H54 (cell line): ENCODE measurements at places on chromosomes 11 and 22.

DNA sequence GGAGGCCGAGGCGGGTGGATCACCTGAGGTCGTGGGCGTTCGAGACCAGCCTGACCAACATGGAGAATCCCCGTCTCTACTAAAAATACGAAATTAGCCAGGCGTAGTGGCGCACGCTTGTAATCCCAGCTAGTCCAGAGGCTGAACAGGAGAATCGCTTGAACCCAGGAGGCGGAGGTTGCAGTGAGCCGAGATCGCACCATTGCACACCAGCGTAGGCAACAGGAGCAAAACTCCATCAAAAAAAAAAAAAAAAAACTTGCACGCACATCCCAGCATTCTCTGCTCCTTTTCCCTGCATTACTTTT is 934 bp upstream of the ATL3 start:
- no peak for DNase-seq

GRCh38 chr22:41368543-41369423 is 13.0 kb upstream of the TEF start:
- DNase-seq = no peak

DNA sequence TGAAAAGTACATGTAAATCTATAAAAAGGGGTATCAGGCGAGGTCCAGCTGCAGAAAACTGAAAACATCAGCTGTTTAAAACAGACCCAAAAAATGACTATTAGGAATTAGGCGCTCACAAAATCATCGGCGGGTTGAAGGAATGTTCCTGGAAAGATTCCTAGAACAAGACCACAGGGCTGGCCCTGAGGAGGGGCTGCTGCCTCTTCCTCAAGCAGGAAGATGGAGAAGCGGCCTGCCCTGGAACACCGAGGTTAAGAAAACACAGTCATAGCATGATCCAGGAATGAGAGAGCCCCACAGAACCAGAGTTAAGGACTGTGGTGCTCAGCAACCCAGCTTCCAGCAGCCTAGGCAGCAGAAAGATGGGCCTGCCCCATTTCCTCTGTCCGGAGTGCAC is 78.4 kb downstream of the C11orf91 start:
- no peak for DNase-seq

DNA sequence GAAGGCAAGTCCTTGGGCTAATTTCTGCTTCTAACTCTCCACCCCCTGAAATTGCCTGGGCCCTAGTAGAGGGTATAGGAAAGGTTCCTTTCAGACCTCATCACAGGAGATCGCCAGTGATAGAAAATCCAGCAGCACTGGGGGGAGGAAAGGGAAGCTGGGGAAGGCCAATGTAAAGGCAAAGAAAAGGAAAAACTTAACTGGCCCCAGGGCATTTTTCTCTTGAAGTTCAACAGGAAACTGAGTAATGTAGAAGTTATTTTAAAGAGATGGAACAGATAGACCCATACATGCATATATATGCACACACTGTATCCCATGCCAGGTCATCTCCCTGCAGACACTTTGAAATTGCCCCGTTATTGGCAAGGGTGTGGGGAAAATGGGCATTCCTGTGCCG is 134.0 kb downstream of the TRIM44 start:
- peak; percentile 21 for DNase-seq

GRCh38 chr11:10004526-10005113 is 289.4 kb downstream of the SBF2 start:
- DNase-seq = no peak

GRCh38 chr11:119363851-119364590 is 17.5 kb downstream of the USP2 start:
- no peak for DNase-seq

DNA sequence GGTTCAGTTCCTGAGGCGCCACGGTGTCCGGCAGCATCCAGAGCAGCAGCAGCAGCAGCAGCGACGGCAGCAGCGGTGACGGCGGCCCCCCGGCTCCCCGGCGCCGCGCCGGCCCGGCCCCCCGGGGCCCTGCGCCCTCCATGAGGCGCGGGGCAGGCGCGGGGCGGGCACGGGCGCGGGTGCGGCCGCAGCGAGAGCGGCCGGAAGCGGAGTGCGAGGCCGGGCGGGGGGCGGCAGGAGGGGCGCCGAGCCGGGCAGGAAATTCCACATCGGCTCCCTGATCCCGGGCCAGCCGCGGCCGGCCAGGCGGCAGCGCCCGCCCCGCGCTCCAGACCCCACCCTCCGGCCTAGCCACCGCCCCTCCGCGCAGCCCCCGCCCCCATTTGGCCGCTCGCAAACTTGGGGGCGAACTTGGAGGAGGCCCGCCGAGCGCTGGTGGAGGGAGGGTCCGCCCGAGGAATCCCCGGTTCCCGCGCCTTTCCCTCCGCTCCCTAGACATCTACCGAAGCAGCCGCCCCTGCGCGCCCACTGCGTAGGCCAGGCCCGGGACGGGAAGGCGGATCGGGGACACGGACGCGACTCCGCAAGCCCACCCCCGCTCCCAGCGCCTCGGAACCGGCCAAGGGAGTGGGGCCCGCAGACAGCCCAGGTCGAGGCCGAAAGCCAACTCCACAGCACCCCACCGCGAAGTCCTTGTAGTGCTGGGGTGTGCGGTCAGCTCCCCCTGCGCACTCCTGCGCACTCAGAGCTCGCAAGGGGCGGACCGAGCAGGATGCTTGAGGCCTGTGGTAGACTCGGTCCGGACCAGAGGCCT is at the start of gene SCARF2:
Gene SCARF2 (minus strand): TSS at position 213 of the 814 bp plus-strand sequence. CDS start 71 bp downstream, at position 142.
- no peak for DNase-seq

- no peak for DNase-seq
Measured at GRCh38 chr11:111913997-111914396, 1.5 kb downstream of the HSPB2 start.

DNA sequence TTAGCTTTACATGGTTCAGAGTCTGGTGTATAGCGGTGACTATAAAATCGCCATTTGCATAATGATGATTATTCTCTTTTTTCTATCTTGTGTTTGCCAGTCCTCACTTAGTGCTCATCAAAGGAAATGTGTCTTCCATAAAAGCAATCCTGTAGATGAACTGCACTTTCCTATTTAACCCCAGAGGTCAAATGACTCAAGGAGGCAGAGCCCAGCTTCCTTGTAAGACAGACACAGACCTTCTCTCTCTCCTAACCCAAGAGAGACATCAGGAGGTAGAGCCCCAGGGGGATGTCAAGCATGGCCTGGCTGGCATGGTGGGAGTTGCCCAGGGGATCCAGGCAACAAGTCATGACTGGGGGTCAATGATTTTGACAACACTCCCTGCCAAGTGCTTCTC is 46.9 kb upstream of the CRTAM start:
- no peak for DNase-seq

- DNase-seq = no peak
Measured at GRCh38 chr11:12784987-12785386, 110.8 kb downstream of the TEAD1 start.
